ENCODE measurements at places on chromosomes 12 and 14. TPM values are rescaled to one million over a fixed set of nuclear protein-coding genes. Genes with fewer than 3 reads are reported as not detected.

- H3K27me3 ChIP-seq = no peaks in the 10 kb centered on the region
- H3K4me1 ChIP-seq = peaks cover 40% of the 10 kb centered on the region
- H3K4me3 ChIP-seq = peak overlapping the region; percentile 59
- DNase-seq = no peak
- peak overlapping the region; percentile 84 for H3K27ac ChIP-seq
Measured at GRCh38 chr12:15700595-15700994, 88.6 kb downstream of the EPS8 start.

- no peaks in the 10 kb centered on the region for H3K27me3 ChIP-seq
- H3K27ac ChIP-seq = no peak overlapping the region
- H3K4me1 ChIP-seq = no peaks in the 10 kb centered on the region
- DNase-seq = no peak
- no peaks in the 10 kb centered on the region for H3K36me3 ChIP-seq
Measured at GRCh38 chr12:129363041-129363440, 509.8 kb downstream of the GLT1D1 start.

DNA sequence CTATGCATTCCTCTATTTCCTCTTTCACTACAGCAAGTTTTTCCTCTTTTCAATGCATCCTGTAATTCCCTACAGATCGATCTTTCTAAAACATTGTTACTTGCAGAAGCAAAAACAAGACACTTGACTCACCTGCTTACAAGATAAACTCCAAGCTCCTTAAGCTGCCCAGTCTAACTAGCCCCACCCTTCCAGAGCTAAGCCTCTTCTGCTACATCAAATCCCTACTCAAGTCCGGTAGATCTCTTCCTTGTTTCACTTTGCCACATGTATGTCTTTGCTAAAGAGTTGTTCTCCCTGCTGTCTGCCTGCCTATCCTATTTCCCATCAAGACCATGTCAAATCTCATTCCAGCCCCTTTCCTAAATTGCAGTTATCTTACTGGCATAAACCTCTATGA lies 724.8 kb downstream of the C12orf50 start:
- H3K27me3 ChIP-seq = no peaks in the 10 kb centered on the region
- DNase-seq = no peak
- no peak overlapping the region for H3K27ac ChIP-seq
- H3K4me1 ChIP-seq = no peaks in the 10 kb centered on the region
- H3K4me3 ChIP-seq = no peak overlapping the region

DNA sequence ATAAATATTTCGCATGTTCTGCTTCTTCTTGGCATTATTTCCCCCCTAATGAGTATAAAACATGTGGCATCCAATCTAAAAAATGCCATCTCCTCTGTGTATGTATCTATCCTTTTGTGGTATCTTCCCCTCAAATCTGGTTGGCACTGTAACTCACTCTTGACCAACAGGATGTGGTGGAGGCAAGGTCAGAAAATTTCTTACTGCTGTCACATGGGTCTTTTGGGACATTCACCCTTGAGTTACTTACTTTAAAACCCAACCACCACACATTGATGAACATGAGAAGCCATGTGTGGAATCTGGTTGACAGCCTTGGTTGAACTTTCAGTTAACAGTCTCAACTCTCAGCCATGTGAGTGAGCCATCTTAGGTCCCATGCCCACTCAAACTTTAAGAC lies 516.9 kb downstream of the SLC16A7 start:
- no peaks in the 10 kb centered on the region for H3K27me3 ChIP-seq
- no peaks in the 10 kb centered on the region for H3K36me3 ChIP-seq
- no peak for DNase-seq
- no peak overlapping the region for H3K27ac ChIP-seq
- no peaks in the 10 kb centered on the region for H3K4me1 ChIP-seq

DNA sequence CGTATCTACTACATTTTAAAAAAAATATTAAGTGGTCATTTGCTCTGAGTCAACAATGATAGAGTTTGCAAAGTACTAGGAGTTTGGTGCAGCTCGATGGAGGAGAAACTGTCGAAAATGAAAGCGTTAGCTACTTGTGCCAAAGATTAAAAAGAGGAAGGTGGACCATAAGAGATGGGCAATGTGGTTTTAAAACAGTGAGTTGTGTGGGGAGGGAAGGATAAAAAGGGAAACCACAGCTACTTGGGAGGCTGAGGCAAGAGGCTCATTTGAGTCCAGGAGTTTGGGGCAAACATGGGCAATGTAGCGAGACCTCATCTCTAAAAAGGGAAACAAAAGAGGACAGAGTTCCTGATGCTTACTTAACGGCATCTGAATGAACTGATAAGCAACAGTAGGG lies 18.2 kb upstream of the STRAP start:
- H3K36me3 ChIP-seq = no peaks in the 10 kb centered on the region
- H3K4me1 ChIP-seq = peaks cover 7% of the 10 kb centered on the region
- H3K27me3 ChIP-seq = peaks cover 29% of the 10 kb centered on the region
- no peak overlapping the region for H3K27ac ChIP-seq
- peak overlapping the region; percentile 6 for H3K4me3 ChIP-seq

GRCh38 chr12:94207849-94208621 lies 59.7 kb downstream of the PLXNC1 start:
- peak overlapping the region; percentile 77 for H3K4me3 ChIP-seq
- H3K27ac ChIP-seq = peak overlapping the region; percentile 98
- peaks cover 32% of the 10 kb centered on the region for H3K36me3 ChIP-seq
- no peaks in the 10 kb centered on the region for H3K27me3 ChIP-seq

DNA sequence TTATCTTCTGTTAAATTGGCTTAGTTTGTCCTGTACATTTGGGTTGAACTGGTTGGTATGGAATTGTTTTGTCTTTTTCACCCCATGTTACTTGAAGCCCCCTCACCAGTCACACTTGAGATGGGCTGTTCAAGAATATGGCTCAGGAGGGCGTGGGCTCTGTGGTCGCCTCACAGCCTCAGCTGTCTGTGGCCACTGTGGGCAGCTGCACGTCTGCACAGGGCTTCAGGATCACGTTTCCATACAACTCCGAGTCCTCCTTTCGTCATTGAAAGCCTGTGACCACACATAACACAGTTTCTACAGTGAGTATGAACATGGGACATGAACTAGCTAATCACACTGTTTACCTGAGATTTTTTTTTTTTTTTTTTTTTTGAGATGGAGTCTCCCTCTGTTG lies 81.3 kb downstream of the MOK start:
- H3K27me3 ChIP-seq = no peaks in the 10 kb centered on the region
- peaks cover 3% of the 10 kb centered on the region for H3K36me3 ChIP-seq
- peaks cover 1% of the 10 kb centered on the region for H3K4me1 ChIP-seq
- H3K4me3 ChIP-seq = no peak overlapping the region

- H3K27me3 ChIP-seq = no peaks in the 10 kb centered on the region
- H3K27ac ChIP-seq = no peak overlapping the region
- no peaks in the 10 kb centered on the region for H3K36me3 ChIP-seq
- H3K4me3 ChIP-seq = no peak overlapping the region
- H3K4me1 ChIP-seq = peaks cover 5% of the 10 kb centered on the region
Measured at GRCh38 chr14:58826845-58827686, 189.3 kb downstream of the DACT1 start.

DNA sequence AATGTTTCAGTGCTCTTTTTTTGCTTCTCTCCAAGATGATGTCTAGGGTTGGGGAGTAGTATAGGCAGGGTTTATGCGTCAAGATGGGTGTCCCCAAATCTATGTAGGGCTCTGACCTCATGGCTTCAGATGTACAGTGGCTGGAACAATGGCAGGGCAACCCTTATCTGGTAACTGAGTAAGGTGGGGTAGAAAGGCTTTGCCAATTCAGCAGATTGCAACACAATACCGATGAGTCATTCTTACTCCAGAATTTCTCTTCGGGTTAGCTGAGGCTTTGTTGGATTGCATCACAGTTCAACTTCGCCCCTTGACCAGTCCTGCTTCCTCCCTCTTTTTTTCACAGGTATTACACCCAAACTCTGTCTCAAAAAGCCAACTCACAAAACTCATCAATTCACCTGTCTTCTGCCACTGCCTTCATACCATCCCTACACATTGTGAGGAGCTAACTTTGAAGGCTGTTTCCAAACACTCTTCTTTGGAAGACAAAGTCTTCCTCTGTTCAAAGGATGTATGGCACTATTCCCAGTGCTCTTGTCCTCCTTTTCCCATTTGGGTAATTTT lies 190.2 kb upstream of the CNOT2 start:
- H3K36me3 ChIP-seq = no peaks in the 10 kb centered on the region
- peaks cover 9% of the 10 kb centered on the region for H3K4me1 ChIP-seq
- H3K27me3 ChIP-seq = no peaks in the 10 kb centered on the region
- no peak overlapping the region for H3K4me3 ChIP-seq
- no peak for DNase-seq

- no peak for DNase-seq
- H3K4me3 ChIP-seq = no peak overlapping the region
- H3K27ac ChIP-seq = no peak overlapping the region
- no peaks in the 10 kb centered on the region for H3K27me3 ChIP-seq
Measured at GRCh38 chr14:62674563-62675237, 370.6 kb downstream of the KCNH5 start.

DNA sequence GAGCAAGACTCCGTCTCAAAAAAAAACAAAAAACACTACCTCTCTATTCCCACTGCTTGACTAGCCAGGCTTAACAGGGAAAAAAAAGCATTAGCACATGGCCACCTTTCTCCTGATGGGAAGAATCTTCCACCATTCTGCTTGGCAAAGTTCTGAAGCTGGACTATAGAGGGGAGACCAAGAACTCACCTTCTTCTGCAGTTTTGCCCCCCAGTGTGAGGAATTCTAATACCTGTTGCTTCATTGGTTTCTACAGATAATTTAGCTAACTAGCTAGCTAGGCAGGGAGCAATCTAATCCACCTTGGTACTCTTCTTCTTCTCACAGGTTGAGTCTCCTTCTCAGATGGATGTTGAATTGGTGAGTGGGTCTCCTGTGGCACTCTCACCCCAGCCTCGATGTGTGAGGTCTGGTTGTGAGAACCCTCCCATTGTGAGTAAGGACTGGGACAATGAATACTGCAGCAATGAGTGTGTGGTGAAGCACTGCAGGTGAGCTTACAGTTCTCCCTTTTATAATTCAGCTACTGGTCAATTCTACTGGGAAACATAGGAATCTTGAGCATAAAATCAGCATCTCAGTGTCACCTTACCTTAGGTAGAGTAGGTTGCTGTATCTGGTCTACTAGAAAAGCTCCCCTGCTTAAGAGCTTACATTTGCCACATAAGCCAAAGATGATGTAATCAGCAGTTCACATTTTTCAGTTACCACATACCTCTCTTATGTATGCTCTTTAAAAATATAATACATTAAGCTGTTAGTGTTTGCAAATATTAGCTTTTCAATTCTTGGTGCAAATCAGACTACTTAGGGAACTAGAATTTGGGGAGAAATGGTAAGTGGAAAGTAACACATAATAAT lies 16.0 kb downstream of the METTL3 start:
- H3K27ac ChIP-seq = no peak overlapping the region
- H3K4me3 ChIP-seq = no peak overlapping the region
- peaks cover 75% of the 10 kb centered on the region for H3K36me3 ChIP-seq

DNA sequence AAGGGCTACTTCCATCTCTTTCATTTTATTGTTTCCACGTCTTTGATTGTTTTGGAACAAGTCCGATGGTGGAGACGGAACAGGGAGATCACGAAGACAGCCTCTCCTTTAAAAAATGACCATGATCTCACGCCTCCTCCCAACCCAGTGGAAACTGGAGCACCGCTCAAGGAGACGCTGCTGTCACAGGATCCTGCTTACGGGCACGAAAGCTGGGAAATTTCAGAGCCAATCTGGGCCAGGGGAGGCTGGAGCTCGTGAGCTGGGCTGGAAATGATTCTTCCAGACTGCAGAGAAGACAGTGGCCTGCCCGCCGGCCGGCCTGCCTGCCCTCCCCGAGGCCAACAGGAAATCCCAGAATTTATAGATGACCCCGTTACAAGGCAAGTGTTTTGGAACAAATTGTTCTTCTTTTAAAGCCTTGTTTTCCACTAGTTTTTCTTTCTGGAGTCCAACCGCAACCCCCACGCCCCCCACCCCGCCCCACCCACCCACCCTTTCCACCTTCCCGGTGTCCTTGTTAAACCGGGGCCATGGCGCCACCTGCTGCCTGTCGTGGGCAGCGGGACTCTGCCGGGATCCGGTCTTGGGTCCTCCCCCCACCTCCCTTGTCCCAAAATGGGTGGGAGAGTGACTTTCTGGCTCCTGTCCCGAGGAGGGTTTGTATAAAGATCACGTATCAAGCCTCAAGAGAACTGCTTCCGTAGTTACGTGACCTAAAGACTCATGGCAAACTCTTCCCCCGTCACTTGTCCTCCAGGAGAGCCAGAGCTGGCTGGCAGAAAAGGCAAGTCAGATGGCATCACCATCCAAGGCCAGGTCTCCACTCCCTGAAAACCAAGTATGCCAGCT lies 40.3 kb downstream of the MAP1LC3B2 start:
- H3K27ac ChIP-seq = no peak overlapping the region
- H3K4me1 ChIP-seq = peaks cover 26% of the 10 kb centered on the region
- no peak overlapping the region for H3K4me3 ChIP-seq
- H3K36me3 ChIP-seq = no peaks in the 10 kb centered on the region

DNA sequence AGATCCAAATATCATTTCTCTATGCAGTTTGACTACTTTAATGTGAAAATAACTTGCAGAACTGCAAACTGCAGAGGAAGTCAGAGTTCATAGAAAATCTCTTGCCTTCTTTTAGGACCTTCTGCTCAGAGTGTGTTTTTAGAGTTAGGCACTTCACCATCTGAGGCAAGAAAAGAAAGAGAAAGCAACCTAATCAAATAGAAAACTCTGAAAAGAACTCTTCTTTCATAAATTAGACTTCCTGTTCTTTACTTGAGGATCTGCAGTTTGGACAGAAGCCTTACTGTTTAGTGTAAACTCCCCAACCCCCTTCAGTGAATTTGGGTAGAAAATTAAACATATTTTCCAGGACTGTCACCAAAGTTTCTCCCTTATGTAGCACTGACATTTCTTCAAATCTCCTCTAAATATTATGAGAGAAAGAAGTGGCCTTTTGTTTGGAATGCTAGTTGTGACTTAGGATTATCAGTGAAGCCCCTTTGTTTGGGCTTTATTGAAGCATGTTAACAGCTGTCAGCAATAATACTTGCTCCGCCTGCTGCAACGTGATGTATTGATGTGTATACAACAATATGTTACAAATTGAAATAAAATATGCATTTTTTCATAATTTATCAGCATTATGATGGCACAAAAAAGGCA lies 99.5 kb downstream of the PDZRN4 start:
- DNase-seq = no peak
- no peak overlapping the region for H3K27ac ChIP-seq
- H3K36me3 ChIP-seq = no peaks in the 10 kb centered on the region
- no peaks in the 10 kb centered on the region for H3K27me3 ChIP-seq
- H3K4me1 ChIP-seq = no peaks in the 10 kb centered on the region
- H3K4me3 ChIP-seq = no peak overlapping the region

- no peaks in the 10 kb centered on the region for H3K36me3 ChIP-seq
- no peaks in the 10 kb centered on the region for H3K27me3 ChIP-seq
- no peak overlapping the region for H3K27ac ChIP-seq
- H3K4me3 ChIP-seq = no peak overlapping the region
Measured at GRCh38 chr12:42887657-42888056, 298.1 kb upstream of the PRICKLE1 start.

DNA sequence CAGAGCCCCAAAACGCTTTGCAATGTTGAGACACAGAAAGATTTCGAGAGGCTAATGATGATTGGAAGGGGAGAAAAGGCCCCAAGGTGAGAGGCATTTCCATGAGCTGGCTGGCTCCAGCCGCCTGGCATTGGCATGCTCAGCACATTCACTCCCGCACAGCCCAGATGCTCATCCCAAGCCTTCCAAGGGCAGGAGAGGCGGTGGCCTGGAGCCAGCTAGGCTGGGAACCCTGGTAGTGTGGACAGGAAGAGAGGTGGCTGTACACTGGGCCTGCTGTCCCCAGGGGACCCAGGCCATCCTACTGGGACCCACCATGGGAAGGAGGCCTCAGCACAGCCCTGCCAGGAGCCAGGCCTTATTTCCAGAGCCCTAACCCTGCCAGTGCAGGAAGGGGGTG lies 72.2 kb downstream of the SPTB start:
- H3K4me3 ChIP-seq = no peak overlapping the region
- peaks cover 15% of the 10 kb centered on the region for H3K27me3 ChIP-seq
- no peak overlapping the region for H3K27ac ChIP-seq
- DNase-seq = no peak

Gene AQP6
- not detected for total RNA-seq

All from activated T-helper 2 cell treated with anti-CD3 and anti-CD28 coated beads, Interferon-gamma antibody, Interleukin-2, Interleukin-4, amounts not matched to agents 10 μg/mL and 5 μg/mL and 100 μg/mL, durations not matched to agents 14 hours and 24 hours and 36 hours (primary cell).